ENCODE measurements at places on chromosomes 3 and 15.
A peak's percentile ranks its signal among the peaks of the same experiment; 100 is the strongest.

- no peak for DNase-seq
Measured at GRCh38 chr3:154427685-154428285, 2.2 kb downstream of the GPR149 start.

DNA sequence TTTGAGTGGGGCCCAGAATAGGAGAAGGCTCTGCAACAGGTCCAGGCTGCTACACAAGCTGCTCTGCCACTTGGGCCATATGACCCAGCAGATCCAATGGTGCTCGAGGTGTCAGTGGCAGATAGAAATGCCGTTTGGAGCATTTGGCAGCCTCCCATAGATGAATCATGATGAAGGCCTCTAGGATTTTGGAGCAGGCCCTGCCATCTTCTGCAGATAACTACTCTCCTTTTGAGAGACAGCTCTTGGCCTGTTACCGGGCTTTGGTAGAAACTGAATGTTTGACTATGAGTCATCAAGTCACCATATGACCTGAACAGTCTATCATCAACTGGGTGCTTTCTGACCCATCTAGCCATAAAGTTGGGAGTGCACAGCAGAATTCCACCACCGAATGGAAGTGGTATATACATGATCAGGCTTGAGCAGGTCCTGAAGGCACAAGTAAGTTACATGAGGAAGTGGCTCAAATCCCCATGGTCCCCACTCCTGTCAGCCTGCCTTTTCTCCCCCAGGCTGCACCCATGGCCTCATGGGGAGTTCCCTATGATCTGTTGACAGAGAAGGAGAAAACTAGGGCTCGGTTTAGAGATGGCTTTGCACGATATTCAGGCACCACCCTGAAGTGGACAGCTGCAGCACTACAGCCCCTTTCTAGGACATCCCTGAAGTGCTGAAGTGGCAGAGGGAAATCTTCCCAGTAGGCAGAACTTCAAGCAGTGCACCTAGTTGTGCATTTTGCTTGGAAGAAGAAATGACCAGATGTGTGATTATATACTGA lies 971.4 kb downstream of the MCTP2 start:
- DNase-seq: no peak

DNA sequence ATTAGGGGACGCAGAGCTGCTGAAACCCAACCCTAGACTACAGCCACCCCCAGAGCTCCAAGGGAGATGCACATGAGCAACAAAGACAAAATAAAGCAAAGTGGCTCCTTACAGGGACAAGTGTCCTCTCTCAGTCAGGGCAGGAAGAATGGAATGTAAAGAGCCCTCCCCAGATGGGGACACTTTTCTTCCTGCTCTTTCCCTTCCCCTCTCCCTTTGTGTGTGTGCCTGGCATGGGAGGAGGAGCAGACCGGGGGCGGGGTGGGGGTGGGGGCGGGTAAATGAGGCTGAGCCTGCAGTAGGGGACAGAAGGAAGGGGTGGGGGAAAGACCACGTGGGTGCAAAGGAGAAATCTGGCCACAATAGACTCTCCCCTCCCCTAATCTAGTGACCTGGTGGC lies 37.4 kb downstream of the ACAA1 start:
- DNase-seq: no peak

GRCh38 chr3:193836918-193837317 lies 243.9 kb downstream of the OPA1 start:
- no peak for DNase-seq

GRCh38 chr3:124669470-124669869 lies 60.8 kb upstream of the UMPS start:
- no peak for DNase-seq

- no peak for DNase-seq
Measured at GRCh38 chr3:40046149-40046548, 236.7 kb downstream of the MYRIP start.

DNA sequence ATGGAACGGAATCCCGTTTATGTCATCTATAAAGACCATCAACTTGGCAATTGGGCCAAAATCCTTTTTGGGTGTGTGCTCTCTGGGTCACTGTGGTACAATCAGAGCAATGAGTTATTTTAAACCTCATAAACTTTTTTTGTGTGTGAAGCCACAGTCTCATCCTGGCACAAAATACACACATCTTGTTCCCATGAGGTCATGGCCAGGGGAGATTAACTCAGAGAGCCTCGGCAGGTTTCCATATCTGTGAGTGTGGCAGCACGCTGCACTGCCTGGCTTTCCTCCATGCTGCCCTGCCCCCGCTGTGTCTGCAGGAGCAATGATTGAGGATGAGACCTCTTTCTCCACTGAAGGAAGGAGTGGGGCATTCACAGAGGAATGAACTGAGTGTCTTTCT lies 54.0 kb upstream of the DLG1 start:
- DNase-seq: no peak

- DNase-seq: no peak
Measured at GRCh38 chr3:190001426-190001825, 119.3 kb downstream of the P3H2 start.

DNA sequence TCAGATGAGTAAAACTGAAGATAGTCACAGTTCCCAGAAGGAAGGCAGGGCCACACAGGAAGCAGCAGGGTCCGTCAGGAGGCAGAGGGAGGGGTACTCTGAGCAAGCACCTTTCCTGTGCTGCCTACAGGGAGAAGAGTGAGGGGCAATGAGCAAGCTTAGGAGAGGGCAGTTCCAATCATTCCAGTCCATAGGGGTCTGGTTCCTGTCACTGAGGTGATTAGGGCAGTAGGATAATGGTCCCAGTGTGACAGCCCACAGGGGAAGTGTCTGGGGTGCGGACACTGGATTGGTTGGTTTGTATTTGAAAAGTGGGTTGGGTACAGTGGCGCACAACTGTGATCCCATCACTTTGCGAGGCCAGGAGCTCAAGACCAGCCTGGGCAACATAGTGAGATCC lies 7.1 kb upstream of the ACAD9 start:
- DNase-seq: no peak

DNA sequence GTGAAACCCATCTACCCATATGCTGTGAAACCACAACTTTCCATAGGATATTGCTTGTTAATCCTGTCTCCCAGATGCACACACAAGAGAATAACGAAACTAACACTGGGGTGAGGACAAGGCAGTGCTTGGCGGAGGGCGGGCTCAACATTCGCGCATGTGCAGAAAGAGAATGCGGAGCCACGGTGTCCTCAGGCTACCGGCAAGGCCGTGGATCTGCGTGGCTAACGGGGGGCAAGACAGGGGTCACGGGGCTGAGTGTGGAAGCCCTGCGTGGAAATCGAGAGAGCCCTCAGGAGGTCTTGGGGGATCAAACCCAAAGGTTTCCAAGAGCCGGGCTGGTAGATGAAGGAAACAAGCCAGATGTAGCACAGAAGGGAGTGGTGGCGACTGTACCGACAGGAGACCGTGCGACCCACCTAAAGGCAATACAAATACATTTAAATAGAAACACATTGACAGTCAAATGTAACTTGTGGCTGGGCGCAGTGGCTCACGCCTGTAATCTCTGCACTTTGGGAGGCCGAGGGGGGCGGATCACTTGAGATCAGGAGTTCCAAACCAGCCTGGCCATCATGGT lies 48.5 kb upstream of the TRA2B start:
- no peak for DNase-seq

DNA sequence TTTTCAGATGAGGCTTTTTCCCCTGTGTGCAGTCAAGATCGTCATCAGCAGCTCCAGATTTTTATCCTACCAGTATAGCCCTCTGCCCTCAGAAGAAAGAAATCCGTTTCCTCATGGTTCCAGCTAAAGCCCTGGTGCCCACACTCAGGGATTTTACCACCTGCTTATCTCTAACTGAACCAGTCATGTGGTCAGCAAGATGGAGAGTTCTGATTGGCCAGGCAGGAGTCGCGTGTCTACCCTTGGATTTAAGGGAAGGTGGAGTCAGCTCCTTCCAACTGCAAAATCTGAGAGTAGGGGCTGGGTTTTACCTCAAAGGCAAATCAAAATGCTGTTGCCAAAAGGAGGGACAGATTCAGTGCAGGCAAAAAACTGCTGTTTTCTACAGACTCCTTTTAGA lies 135.3 kb downstream of the LRTM1 start:
- no peak for DNase-seq

GRCh38 chr3:104628185-104628789 lies 738.4 kb upstream of the ALCAM start:
- DNase-seq: peak; percentile 14

DNA sequence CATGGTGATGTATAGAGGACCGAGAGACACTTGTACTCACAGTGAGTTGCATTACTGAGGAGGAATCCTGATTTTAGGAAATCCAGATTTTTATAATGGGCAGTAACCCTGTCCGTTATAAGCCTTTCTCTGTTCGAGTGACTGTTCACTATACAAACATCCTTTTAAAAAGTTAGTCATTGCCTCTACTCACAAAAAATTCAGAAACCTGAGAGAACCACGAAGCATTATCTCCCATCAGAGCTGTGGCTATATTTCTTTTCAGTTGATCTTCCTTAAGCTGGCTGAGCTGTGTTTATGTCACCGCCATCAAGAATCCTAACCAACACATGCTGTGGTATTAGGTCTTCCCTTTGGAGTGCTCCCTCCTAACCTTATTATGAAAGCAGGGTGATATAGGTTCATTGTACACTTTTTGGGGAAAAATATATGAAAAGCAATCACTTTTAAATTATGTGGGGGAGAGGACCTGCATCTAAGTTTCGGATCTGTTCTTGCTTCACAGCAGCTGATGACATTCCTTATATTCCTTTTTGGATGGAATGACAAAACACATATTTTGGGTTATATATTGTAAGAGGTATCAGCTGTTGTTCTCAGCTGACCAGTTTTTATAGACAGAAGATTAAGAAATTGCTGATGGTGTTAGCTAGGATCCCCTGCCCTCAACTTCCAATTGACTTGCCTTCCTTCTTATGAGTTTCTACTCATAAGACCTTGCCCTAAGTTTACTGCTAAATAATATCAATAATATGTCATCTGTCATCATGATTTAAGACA lies 465.9 kb upstream of the RASGRP1 start:
- no peak for DNase-seq

DNA sequence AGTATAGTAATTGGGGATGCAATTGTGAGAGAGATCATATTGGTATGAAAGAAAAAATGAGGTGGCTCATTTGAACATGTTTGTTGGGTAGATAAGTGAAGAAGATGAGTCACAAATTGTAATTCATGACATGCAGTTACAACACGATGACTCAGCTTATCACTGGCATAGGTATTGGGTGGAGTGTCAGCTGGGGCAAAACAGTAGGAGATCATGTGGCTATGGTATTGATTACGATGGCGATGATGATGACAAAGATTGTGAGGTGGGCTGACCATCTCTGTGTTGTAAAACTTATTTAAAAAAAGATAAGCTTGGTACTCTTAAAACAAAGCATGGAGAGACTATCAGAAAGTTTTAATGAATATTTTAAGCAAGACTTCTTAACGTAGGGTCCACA lies 11.6 kb upstream of the DPH6 start:
- DNase-seq: no peak

GRCh38 chr3:56042326-56042951 lies 425.8 kb downstream of the ERC2 start:
- DNase-seq: no peak

DNA sequence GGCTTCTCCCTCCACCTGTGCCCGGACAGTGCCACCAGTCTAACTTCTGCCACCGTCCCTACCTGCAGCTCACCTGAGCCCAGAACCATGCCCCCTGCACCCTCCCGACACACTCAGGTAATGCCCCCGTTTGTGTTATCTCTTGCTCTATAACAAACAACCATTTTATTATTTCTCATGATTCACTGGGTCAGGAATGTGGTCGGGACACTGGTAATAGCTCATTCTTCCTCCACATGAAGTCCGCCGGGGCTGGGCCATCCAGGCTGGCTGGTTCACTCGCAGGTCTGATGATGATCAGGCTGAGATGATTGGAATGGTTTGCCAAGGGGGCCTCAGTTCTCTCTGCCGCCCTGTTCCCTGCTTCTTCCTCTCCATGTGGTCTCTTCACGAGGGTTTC lies 20.3 kb upstream of the NR2E3 start:
- DNase-seq: no peak

DNA sequence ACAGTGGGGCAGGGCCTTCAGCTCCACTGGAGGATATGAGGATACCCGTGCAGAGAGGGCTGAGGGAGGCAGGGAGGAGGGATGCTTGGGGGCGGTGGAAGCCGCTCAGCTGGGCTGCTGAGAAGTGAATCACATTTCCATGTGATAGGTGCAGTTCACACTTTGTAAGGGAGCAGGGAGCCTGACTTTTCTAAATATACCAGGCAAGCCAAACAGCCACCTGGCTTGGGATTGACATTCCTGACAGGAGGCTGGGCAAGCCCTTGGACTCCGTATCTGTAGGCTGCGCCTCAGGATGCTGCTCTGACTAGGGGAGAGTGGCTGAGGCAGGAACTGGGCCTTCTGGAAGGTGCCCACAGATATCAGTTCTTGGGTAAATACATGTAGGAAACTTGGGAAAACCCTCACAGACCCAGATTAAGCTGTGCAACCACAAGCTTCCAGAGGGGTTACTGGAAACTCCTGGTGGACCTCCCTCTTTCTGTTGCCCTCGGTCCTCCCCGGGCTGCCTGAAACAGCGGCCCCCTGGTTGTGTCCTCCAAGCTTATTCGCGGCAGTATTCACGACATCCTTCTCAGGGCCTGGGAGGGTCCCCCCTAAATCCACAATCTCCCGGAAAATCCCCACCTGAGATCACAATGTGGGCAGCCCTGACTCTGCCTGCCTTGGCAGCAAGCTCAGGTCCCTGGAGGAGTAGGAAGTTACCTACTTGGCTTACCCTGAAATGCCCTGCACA lies 33.0 kb upstream of the ADCY5 start:
- DNase-seq: no peak

GRCh38 chr15:24858737-24859601 lies 95.8 kb upstream of the SNRPN start:
- DNase-seq: no peak

- no peak for DNase-seq
Measured at GRCh38 chr3:129181819-129182218, 1.9 kb downstream of the CNBP start.

DNA sequence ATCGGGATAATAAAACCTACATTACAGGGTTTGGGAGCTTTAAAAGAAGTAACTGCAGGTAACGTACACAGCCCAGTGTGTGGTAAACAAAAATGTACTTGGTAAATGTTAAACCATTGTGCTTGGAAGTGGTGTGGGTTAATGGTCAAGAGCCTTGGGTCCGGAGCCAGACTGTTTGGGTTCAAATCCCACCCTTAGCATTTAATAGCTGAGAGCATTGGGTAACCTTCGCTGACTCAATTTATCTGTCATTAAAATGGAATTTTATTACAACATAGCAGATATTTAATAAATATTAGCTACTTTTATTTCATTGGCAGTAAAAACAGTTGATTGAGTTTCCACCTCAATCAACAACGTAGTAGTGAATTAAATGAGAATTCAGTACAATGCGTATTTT lies 1.5 kb downstream of the FSTL1 start:
- DNase-seq: no peak

- DNase-seq: peak; percentile 45
Measured at GRCh38 chr15:51907136-51907862, 64.3 kb downstream of the LEO1 start.

GRCh38 chr3:58792921-58793451 lies 126.4 kb upstream of the FAM3D start:
- no peak for DNase-seq

DNA sequence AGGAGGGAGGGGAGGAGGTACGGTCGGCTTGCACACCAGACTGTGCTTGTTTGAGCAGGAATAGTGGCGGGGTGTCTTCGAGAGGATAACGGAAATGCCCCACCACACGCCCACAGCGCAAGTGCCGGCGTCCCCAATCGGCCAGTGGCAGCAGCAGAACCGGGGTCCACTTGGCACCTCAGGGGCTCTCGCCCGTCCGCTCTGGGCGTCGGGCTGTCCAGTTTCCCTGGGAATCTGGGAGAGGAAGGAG lies 53.7 kb downstream of the CCDC54 start:
- peak; percentile 34 for DNase-seq
